ENCODE measurements at places on chromosomes 4 and X. TPM values are rescaled to one million over a fixed set of nuclear protein-coding genes. Genes with fewer than 3 reads are reported as not detected.

The ATP2B3 gene
- not detected for total RNA-seq

The MID2 gene
- 33.9 TPM for total RNA-seq

The SLC7A11 gene
- 55.5 TPM for total RNA-seq

The NELFA gene
- 18.4 TPM for total RNA-seq

The DCHS2 gene
- not detected for total RNA-seq

The MAGEA2B gene
- not detected for total RNA-seq

All from mammary microvascular endothelial cell (primary cell).